H54 (cell line): ENCODE measurements at places on chromosomes 7 and 10.
A peak's percentile ranks its signal among the peaks of the same experiment; 100 is the strongest.

GRCh38 chr7:128171342-128171918 is 69.6 kb upstream of the LEP start:
- DNase-seq, result no peak

GRCh38 chr10:69042417-69042816 is 45.5 kb upstream of the SRGN start:
- no peak for DNase-seq

GRCh38 chr10:66291133-66291532 is 634.7 kb upstream of the LRRTM3 start:
- no peak for DNase-seq

DNA sequence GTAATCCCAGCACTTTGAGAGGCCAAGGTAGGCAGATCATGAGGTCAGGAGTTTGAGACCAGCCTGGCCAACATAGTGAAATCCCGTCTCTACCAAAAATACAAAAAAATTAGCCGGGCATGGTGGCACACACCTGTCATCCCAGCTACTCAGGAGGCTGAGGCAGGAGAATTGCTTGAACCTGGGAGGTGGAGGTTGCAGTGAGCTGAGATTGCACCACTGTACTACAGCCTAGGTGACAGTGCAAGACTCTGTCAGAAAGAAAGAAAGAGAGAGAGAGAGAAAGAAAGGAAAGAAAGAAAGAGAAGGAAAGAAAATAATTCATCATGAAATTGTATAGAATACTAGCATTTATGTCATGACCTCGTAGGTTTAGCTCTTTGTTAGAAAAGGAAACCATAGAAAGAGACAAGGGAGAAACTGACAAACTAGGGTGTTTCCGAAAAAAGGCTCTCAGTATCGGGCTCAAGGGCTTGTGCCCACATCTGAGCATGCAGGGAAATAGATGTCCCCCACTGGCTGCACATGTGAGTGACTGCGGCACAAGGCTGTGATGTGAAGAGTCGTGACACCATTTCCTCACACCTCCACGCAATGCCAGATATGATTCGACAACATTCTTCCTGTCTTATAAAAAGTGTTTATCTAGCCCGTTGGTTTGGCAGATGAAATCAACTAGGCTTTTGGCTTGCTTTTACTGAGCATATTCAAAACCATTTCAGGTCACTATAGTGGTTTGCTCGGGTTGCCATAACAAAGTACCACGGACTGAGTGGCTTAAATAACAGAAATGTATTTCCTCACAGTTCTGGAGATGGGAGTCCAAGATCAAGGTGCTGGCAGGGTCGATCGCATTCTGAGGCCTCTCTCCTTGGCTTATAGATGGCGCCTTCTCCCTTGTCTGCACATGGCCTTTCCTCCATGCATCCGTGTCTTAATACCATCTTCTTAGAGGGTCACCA is 2.0 kb downstream of the SRGN start:
- DNase-seq, result no peak

- no peak for DNase-seq
These were observed 231.9 kb upstream of the PPP2R2D start for GRCh38 chr10:131668903-131669302.

DNA sequence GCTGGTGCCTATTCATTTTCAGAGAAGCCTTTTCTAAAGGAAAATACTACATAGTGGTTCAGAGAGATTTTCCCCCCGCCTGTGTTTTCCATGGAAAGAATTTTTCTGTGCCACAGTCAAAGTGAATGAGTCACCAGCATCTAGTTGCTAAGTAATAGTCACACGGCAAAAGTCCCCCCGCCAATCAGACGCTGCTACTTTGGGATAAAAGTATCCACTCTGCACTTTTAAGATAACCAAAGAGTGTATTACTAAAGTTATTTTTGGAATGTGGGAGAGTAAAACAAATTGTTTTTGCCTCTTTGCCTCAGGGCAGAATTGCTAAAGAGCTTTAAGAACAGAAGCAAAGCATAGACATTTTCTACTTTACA is 23.5 kb downstream of the ABLIM1 start:
- peak; percentile 63 for DNase-seq

DNA sequence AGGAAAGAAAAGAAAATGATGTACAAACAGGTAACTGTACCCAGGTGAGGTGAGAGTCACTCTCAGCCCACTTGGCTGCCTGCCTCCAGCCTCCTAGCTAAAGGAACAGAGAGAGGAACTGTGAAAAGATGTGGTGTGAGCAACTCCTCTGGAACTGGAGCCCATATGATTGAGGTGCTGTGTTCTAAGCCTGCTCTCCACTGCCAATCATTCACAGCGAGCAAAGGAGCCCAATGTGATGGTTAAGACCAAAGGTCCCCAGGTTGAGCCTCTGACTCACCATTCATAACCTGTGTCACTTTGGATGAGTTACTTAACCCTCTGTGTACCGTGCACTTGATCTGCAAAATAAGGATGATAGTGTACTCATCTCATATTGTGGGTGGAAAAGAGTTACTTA is 868.1 kb upstream of the AUTS2 start:
- DNase-seq, result no peak
